ENCODE measurements at places on chromosomes 5 and 9.

- no peak for DNase-seq
These were observed 4.2 kb upstream of the NFIL3 start for GRCh38 chr9:91427873-91428272.

DNA sequence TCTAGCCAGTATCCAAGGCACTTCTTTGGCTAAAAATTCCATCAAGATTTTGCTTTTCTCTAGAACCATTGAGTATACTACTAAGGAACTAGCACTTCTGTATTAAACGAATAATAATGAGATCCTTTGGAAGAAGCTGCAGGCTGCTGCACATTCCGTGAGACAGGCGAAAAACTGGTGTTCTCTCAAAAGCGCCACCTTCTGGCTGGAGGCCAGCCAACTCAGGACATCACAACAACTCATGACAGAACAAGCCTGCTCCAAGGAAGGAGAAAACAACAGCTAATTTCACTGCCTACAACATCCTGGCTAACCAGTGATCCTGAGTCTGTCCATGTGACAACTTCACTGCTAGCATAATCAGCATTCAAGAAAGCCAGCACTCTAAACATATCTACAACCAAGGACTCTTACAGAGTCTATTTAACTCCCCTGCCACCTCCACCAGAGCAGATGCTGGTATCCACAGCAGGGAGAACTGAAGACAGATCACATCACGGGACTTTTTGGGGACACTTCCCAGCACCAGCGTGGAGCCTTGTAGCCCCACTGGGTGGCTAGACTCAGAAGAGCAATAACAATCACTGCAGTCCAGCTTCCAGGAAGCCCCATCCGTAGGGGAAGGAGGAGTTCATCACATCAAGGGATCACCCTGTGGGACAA, 150.5 kb downstream of the YTHDC2 start:
- DNase-seq = no peak

GRCh38 chr5:149267241-149267973, 4.3 kb upstream of the AFAP1L1 start:
- DNase-seq = no peak

GRCh38 chr5:79588696-79589095, 23.5 kb upstream of the TENT2 start:
- no peak for DNase-seq

- DNase-seq = no peak
These were observed 7.8 kb downstream of the RMI1 start for GRCh38 chr9:83988411-83988810.

Measured in activated CD8-positive, alpha-beta memory T cell treated with anti-CD3 and anti-CD28 coated beads for 1 hour (primary cell).